ENCODE measurements at places on chromosomes 11 and 22. TPM values are rescaled to one million over a fixed set of nuclear protein-coding genes. Genes with fewer than 3 reads are reported as not detected.

Gene PDE3B
- 4.7 TPM for total RNA-seq

GRCh38 chr11:13334034-13334786 is 56.6 kb downstream of the BMAL1 start:
- DNase-seq, result no peak

GRCh38 chr11:126147208-126148111 is 64.0 kb downstream of the RPUSD4 start:
- DNase-seq, result no peak

GRCh38 chr11:134574425-134574824 is 162.4 kb upstream of the B3GAT1 start:
- no peak for DNase-seq
